T-helper 2 cell treated with Interferon-gamma antibody and Interleukin-4, amounts not matched to agents 5 μg/mL and 100 μg/mL, for 36 hours (primary cell): ENCODE measurements at places on chromosomes 5 and 9.

- DNase-seq, result no peak
Observed at GRCh38 chr9:83182071-83182470, 119.1 kb upstream of the RASEF start.

DNA sequence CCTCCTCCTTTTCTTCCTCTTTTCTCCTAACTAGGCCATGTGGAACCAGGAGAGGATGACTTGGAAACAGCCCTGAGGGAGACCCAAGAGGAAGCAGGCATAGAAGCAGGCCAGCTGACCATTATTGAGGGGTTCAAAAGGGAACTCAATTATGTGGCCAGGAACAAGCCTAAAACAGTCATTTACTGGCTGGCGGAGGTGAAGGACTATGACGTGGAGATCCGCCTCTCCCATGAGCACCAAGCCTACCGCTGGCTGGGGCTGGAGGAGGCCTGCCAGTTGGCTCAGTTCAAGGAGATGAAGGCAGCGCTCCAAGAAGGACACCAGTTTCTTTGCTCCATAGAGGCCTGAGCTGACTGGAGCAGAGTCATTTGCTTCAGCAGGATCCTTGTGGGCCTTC lies 13.7 kb downstream of the NUDT2 start:
- no peak for DNase-seq

DNA sequence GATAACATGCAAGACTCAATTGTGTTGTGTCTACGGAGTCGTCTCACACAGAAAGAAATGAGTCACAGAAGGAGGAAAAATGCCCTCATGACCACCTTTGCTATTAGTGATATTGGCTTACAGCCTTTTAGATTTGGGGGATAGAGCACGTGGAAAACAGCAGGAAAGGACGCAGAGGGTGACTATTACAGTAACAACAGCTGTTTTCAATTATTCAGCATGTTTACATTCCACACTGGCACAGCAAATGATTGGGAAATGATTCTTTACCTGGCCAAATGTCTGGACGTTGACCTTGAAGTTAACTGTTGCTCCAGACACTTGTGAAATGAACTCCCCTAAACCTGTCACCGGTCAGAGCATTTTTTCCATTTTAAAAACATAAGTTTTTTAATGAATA lies 46.8 kb downstream of the APTX start:
- no peak for DNase-seq

GRCh38 chr9:27791311-27791710 lies 218.0 kb upstream of the C9orf72 start:
- no peak for DNase-seq

GRCh38 chr9:126397056-126397455 lies 70.4 kb downstream of the MVB12B start:
- DNase-seq, result peak; percentile 68

- no peak for DNase-seq
Observed at GRCh38 chr9:126945682-126946081, 31.1 kb downstream of the RALGPS1 start.
